ENCODE measurements at places on chromosomes 1 and 21.

DNA sequence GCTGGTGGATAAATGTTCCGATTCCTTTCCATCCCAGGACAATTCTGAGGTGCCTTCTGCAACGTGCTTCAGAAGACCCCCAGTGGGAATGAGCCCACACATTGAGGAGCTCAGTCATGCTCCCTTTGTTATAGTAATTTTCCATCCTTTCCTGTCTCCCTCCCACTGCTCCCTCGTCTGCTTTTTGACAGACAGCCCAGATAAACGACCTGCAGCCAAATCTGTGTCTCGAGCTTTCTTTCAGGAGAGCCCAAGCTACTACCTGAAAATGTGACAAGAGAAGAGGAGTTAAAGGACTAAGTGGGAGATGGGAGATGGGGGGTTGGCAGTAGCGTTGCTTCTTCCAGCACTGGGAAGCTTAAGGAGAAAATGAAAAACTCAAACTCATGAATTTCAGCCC, 65.9 kb upstream of the LRRN2 start:
- DNase-seq, result no peak

GRCh38 chr1:38026592-38027200, 14.2 kb downstream of the UTP11 start:
- DNase-seq, result peak; percentile 76

GRCh38 chr1:44802306-44803061, 2.3 kb downstream of the PLK3 start:
- DNase-seq, result no peak

DNA sequence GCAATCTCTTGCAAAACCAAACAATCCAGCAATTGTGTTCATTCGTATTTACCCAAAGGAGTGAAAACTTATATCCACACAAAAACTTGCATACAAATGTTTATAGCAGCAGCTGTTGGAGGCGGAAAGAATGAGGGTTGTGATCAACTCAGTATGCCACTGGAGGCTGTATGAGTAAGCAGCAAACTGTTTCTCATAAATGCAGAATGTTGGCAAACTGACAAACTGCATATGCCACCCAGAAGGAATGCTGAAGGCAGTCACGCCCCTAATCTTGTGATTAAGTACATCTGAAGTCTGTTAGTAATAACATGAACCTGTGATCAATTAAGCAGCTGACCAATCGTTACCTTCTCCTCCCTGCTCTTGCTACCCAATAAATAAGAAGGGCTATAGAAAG, 60.5 kb upstream of the CR2 start:
- DNase-seq, result no peak

DNA sequence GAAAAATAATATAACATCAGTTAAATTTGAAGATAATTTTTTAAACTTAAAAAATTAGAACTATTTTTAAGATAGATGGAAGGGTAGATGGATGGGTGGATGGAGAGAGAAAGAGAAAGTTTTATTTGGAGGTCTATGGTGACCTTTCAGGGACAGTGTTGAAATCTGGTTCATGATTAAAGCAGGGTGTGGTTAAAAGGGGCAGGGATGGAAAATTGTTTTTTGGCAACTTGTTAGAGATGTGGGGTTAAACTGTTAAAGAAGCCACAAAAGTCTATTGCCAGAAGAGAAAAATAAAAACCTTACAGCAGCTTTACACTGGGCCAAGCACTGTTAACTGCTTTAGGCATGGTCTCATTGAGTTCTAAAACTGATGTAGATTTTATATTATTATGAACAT, 134.9 kb upstream of the GORAB start:
- no peak for DNase-seq

DNA sequence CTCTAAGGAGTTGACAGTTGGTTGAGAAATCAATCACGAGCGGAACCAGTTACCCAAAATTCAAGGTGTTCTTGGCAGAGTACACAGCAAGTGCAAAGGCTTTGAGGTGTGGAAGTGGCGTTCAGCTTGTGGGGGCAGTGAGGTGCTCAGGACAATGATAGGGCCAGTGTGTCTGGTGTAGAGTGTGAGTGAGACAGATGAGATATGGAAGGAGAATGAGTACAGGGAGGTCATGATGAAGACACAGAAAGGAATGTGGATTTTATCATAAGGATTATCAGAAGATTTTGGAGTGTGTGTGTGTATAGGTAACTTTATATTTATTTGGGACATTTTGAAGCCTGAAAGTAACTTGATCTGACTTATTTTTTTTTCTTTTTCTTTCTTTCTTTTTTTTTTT, 40.9 kb downstream of the IFI44 start:
- DNase-seq, result no peak

- DNase-seq, result peak; percentile 58
Measured at GRCh38 chr1:198174297-198174696, 17.5 kb downstream of the NEK7 start.

- DNase-seq, result no peak
Measured at GRCh38 chr1:17021896-17022295, 10.2 kb upstream of the ATP13A2 start.

DNA sequence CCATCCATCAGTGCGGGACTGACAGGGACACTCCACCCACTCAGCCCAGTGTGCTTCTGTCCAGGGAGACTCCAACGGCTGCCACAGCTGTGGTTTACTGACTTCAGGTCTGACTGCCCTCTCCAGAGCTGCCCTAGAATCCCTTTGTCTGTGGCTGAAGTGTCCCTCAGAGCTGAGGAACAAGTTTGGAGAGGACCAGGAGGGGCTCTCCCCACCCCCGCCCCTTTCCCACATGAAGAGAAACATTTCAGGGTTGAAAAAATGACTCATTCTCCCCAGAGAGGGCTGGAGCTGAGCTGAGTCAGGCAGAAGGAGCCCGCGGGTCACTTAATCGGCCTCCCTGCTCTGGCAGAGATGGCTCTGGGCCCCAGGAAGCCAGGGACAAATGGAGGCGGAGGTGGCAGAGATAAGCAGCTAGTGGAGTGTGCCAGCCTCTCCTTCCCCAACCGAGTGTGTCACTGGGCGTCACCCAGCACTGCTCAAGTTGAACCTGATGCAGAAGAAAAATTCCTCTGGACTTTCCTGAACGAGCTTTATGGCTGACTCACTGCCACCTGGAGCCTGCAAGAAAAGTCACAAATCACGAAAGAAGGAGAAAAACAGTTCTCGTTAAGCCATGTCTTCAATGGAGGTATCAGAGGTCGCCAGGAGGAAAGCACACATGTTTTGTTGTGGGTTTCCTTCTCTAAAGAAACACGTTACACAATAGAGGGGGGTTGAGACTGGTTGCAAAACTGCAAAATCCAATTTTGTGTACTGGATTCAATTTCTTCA, 34.3 kb upstream of the ECE1 start:
- no peak for DNase-seq

GRCh38 chr21:34126269-34126668, 52.9 kb downstream of the MRPS6 start:
- DNase-seq, result no peak

All from T-helper 2 cell (primary cell).